ENCODE measurements at places on chromosomes 7 and 10.

GRCh38 chr7:101557421-101557820, 71.7 kb downstream of the MYL10 start:
- peak; percentile 45 for DNase-seq

DNA sequence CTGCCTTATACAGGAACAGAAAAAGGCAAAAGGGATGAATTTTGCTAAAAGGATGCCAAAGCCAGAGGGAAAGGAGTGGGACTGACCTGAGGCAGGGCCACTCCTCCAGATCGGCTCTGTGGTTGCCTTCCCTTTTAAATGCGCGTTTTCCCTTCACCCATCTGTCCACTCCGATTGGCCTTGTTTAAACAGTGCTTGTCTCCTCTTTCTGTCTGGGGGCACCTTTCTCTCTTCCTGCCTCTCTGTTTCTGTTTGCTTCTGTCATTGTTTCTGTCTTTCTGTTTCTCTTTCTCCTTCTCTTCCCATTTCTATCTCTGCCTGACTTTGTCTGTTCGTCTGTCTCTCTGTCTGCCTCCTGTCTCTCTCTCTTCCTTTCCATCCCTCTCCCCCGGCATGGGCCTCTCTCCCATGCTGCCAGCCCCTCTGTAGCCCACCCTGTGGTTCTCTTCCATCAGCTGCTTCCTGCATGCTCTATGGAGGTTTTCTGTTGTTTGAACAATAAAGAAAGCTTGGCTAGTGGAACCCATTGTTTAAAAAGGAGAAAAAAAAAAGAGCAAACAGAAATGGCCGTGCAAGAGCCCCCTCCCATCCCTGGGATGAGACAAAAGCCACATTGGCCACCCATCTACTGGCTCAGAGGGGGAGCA, 29.5 kb upstream of the HSPB1 start:
- DNase-seq = no peak

DNA sequence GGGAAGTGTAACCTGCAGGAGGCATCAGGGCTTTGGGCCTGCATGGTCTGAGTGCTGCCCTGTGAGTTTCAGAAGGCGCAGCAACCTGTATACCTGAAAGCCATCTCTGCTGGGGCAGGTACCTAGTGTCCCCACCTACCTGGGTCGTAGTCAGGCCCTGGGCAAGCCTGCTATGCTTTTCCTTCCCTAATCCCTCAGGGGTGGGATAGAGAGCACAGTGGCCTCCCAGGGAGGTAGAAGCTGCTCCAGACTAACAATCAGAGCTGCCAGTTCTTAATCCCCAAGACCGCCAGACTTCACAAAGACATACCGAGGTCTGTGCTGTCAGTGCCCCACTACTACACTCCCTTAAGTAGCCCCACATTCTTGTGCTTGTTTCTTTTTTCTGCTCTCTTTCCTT, 52.0 kb downstream of the PTEN start:
- DNase-seq = peak; percentile 54

DNA sequence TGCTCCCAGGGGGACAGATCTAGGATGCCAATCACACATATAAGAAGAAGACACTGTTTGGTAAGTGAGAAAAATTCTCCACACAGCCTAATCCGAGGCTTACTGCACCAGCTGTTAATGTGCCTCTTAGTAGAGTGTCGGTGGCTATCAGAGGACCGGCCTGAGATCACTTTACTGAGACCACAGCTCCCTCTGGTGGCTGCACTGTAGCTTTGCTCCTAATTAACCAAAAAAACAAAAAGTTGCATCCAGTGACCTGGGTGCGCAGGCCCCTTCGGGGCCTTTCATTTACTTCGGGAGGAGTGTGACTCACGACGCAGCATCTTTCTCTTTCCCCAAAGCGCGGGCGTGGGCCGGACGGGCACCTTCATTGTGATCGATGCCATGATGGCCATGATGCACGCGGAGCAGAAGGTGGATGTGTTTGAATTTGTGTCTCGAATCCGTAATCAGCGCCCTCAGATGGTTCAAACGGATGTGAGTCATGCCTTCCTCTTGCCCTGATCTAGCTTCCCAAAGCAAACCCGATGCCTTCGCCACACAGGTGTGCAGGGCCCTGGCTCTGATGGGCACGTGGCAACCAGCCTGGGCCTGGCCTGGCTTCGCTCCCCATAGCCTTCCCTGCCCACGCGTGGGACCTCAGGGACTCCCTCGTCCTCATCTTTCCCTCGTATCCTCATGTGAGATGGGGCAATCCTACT, 56.7 kb downstream of the MKI67 start:
- DNase-seq = peak; percentile 82

- DNase-seq = no peak
Observed at GRCh38 chr7:80749270-80749669, 110.8 kb downstream of the CD36 start.
